ENCODE measurements at places on chromosomes 7 and 10. TPM values are rescaled to one million over a fixed set of nuclear protein-coding genes. Genes with fewer than 3 reads are reported as not detected.

IGFBP3 gene
- total RNA-seq, result 970 TPM

SUN3 gene
- total RNA-seq, result not detected

ASB15 gene
- not detected for total RNA-seq

NIPSNAP2 gene
- total RNA-seq, result 31.7 TPM

TMEM225B gene
- total RNA-seq, result 0.62 TPM
